ENCODE measurements at places on chromosomes 2 and 18.

DNA sequence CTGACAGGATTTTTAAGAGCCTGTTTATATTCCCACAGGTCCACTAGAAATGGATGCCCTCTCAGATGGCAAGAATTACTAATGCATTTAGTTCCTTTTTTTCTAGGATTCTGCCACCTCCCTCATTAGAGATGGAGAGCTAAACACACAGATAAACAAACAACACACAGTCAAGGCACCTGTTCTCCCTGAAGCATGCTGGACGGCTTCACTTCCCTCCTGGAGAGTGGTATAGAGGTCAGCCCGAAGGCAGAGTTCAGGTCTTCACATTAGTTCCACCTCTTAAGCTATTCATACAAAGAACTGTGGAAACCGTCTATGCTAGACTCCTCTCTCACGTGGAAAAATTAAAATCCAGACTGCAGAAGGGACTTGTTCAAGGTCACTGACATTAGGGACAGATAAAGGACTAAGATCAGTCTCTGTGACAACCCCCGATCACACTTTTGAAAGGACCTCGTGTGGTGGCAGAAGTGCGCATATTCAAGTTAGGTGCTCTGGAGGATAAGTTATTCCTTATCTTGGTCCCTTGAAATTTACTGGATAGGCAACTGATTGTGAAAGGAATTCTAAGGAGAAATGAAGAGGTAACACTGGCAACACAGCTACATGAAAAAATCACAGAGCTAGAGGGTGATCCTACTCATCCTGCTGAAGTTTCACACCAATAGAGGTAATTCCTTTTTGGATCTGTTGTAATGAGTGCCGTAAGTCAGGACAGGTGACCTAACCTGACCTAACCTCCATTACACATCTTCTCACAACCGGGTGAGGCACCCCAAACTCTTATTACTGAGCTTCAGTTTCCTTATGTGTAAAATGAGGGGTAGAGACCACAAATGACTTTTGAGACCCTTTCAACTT, 75.1 kb downstream of the SPRED2 start:
- DNase-seq: no peak

DNA sequence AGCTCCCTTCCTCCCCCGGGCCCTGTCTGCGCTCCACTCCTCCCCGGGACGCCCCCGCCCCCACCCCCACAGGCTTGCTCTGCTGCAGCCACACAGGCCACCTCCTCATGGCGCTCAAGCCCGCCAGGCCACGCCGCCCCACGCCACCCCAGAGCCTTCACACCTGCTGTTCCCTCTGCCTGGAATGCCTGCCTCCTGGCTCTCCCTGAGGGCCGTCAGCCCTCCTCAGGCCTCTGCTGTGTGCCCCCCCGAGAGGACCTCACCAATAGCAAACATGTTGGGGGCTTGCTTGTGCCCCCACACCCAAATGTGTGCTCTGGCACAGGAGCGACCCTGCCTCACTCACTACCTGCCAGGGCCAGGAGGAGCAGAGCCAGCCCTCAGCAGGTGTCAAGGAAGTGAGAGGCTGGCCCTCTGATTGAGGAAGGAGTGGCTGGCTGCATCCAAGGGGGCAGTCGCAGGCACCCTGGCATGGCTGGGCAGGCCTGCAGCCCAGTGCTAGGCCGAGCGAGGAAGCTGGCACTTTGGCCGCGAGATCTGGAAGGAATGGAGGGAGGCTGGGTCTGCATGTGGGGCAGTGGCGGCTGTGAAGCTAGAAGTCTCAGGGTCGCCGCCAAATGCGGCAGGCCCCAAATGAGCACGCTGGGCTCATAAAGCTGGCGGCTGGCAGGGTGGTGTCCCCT, 86.5 kb downstream of the INHBB start:
- DNase-seq: no peak

GRCh38 chr2:234468503-234468902, 28.4 kb downstream of the ARL4C start:
- no peak for DNase-seq

GRCh38 chr2:230722207-230722885, 9.7 kb downstream of the CAB39 start:
- DNase-seq: no peak

- no peak for DNase-seq
Measured at GRCh38 chr2:168156661-168157060, 90.7 kb downstream of the STK39 start.

DNA sequence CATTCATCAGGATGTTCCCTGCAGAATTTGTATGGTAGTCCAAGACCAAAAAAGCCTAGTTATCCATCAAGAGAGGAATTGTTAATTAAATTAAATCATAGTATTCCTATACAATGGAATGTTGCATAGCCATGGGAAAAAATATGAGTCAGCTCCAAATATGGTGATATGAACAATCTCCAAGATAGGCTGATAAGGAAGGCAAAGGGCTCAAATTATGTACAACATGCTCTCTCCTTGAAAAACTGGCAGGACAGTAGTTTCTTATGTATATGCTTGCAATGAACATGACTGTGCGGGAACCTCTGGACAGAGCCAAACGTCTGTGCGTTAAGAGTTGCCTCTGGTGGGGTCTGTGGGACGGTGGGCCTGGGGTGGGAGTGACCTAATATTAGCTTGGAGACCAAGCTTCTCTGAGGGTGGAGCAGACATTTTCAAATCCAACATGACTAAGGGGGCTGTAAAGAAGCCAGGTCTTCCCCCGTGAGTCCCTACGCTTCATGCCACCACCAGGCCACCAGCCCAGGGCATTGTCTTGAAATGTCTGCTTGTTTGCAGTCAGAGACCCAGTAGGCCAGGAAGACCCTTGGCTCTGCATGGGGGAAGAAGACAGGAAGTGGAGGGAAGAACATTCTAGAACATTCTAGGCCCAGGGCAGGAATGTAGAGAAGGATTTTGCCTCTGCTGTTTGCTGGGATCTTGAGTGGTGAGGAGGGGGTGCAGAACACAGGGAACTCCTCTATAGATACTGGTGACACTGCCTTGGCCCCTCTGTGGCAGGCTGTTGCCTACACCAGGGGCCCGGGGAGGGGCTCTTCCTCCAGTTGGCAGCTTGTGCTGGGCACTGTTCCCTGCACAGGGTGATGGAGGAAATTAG, 244.0 kb upstream of the HS6ST1 start:
- no peak for DNase-seq

DNA sequence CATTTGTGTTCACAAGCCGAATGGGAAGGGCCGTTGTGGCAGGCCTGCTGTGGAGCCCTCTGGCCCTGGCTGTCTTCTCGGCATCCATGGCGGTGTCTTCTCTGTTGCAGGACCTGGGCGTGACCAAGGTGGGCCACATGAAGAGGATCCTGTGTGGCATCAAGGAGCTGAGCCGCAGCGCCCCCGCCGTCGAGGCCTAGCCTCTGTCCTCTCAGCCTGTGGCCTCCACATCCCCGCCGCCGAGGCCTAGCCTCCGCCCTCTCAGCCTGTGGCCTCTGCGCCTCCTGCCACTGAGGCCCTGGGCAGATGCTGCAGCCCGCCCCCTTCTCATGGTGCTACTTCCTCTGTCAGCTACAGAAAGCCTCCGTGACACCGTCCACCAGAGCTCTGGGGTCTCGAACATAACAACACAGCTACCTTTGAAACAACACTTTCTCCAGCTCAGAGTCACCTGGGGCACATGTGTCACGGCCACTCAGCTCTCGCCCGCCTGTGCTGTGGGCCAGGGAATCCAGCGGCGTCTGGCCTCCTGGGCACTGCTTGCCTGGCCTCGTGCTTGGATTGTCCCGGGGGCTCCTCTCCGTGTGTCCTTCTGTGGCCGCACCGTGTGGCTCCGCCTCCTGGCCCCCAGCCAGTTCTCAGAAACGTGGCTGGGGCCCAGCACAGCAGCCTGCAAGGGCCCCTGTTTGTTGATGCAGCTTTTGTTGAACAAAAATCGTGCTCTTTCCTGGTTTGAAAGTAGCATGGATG, 97.1 kb downstream of the USP40 start:
- DNase-seq: no peak

DNA sequence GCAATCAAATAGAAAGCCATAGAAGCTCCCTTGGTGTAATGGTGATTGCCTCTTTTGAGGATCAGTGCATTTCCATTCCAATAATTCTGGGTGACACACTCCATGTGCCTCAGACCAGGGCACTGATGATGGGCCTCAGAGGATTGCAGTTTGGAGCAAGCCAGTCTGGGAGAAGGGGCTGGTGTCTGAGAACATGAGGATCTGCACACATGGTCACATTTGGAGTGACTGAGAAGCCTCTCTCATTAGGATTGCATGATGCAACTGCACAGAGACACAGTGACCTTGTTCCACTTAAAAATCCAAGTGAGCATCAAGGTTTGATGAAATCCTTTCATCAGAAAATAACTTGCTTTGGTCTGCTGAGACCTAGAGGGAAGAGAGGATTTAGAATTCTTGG, 216.4 kb downstream of the ANKRD30B start:
- DNase-seq: no peak

GRCh38 chr2:158006961-158007719, 94.5 kb upstream of the UPP2 start:
- no peak for DNase-seq

DNA sequence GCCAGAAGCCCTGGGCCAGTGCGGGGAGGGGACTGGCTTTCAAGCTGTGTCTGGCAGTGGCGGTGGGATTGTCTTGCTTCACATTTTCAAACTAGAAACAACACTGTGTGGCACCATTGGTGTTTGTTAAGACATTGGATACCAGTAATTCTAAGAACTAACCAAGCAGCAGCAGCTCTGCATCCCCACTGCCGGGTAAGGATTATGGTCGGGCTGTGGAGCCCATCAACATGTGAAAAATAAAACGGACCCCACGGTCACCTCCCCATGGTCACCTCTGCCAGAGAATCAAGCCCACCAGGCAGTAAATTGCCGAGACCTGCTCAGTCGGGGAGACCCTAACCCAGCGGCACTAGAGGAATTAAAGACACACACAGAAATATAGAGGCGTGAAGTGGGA, 65.3 kb downstream of the C18orf63 start:
- no peak for DNase-seq

DNA sequence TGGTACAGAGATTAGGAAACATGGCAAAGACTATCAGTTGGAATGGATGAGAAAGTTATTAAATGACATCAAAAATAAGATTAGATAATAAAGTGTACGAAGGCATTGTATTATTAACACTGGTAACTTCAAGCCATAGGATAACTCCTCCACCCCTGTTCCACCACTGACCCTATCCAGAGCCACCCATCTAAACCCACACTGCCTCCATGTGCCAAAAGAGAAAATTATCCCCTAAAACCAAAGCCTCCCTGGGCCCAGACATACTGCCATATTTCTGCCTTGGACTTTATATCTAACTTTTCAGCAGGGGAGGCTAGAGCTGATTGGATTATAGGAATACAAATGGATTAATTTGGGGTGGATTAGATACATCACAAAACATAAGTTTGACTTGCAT, 443.7 kb downstream of the BCL11A start:
- DNase-seq: no peak

DNA sequence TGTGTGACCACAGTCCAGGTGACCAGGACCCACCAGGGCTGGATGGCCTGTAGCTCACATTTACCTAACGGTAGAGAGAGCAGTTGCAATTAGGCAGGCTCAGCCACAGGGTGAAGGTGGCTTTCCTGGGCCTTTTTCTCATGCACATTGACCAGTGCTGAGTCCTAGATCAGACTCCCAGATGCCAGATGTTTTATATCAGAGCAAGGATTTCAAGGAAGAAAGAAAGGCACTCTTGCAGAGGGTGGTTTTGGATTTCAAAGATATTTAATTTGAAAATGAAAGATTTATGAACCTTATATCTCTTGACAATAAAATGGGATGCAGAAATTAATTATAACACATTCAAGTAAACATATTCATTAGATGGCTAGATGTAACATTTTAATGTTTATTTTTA, 694.2 kb upstream of the GYPC start:
- no peak for DNase-seq

DNA sequence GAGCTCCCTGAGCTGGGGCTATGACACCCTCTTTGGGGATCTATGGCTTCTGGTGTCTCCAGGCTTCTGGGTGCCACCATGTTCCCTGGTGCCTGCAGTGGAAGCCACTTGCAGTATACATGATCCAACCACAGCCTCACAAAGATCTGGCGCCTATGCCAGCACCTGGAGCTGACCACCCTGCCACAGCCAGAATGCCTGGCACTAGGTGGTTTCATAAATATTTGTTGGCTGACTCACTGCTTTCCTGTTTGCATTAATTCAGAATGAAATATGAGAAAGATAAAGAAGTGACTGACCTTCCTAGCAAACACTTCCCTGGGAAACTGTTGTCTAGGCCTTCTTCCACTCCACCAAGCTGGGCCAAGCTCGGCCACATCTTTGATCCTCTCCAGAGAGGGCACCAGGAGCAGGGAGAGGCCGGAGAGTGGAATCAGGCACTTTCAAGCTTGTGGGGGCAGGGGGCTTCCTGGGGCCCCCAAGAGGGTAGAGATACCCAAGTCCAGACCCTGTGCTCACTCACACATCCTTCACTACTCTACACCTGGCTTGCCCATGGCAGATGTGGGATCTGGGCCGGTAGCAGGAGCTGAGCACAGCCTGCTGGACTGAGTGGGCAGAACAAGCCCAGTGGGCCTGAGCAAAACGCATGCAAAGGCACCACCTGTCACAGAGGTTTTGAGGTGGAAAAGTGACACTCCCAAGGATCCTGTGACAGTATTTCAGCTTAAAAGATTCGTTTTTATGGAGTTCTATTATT, 565.7 kb downstream of the SLC4A3 start:
- DNase-seq: no peak

- DNase-seq: no peak
Measured at GRCh38 chr2:1136846-1137245, 186.2 kb downstream of the SNTG2 start.

DNA sequence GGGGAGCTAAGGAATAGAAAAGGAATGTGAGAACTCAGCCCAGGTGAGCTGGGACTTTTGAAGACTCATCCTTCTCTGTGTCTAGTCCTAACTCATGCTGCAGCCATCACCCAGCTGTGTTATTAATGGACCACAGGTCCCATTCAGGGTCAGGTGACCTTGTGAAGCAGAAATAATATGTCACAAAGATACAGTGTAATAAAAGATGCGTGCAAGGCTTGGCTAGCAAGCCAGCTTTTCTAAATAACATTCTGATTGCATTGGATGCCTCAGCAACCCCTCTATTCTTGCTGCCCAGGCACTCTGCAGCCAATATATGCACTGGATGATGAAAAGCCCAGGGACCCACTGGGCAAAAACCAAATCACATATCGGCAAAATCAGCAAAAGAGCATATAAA, 393.1 kb upstream of the PIK3C3 start:
- no peak for DNase-seq

GRCh38 chr18:415047-415446, 85.5 kb downstream of the COLEC12 start:
- no peak for DNase-seq

- no peak for DNase-seq
Measured at GRCh38 chr18:11149441-11150270, at the start of gene PIEZO2. PIEZO2 (minus strand) TSS chr18:11149569; CDS start chr18:11148588, 981 bp downstream.
